ENCODE measurements at places on chromosomes 2 and 18.

GRCh38 chr18:37845498-37845897, 279.9 kb upstream of the CELF4 start:
- DNase-seq: no peak

GRCh38 chr2:7992612-7993602, 688.9 kb upstream of the ID2 start:
- no peak for DNase-seq

- DNase-seq: no peak
Observed at GRCh38 chr2:198731842-198732399, 725.8 kb downstream of the SATB2 start.

GRCh38 chr2:230902180-230902899, 22.7 kb downstream of the GPR55 start:
- peak; percentile 49 for DNase-seq

DNA sequence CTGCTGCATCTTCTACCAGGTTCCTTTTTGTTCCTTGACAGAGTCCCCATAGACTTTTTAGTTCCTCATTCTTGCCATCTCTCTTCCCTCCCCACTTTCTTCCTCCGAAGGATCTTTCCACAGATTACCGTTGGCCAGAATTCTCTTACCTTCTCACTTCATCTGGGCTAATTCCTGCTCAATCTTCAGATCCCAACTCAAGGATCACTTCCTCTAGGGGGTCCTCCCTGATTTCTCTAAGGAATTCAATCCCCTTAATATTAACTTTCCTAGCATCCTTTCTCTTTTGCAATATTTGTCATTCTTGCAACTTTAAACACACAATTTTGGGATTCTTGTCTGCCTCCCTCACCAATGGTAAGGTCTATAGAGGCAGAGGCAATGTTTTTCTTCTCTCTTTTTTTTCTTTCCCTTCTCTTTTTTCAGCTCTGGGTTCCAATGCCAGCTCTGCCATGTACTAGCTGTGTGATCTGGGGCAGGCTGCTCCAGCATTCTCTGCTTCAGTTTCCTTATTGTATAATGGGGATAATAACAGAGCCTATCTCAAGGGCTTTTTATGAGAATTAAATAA, 5.4 kb upstream of the KCNE4 start:
- DNase-seq: no peak

- DNase-seq: no peak
Observed at GRCh38 chr2:46960618-46961017, 45.0 kb upstream of the MCFD2 start.

GRCh38 chr2:100784681-100785080, 35.3 kb upstream of the NPAS2 start:
- no peak for DNase-seq

GRCh38 chr18:13653746-13654433, 72.5 kb downstream of the FAM210A start:
- DNase-seq: no peak

- no peak for DNase-seq
Observed at GRCh38 chr2:173407646-173408045, 53.0 kb downstream of the CDCA7 start.

DNA sequence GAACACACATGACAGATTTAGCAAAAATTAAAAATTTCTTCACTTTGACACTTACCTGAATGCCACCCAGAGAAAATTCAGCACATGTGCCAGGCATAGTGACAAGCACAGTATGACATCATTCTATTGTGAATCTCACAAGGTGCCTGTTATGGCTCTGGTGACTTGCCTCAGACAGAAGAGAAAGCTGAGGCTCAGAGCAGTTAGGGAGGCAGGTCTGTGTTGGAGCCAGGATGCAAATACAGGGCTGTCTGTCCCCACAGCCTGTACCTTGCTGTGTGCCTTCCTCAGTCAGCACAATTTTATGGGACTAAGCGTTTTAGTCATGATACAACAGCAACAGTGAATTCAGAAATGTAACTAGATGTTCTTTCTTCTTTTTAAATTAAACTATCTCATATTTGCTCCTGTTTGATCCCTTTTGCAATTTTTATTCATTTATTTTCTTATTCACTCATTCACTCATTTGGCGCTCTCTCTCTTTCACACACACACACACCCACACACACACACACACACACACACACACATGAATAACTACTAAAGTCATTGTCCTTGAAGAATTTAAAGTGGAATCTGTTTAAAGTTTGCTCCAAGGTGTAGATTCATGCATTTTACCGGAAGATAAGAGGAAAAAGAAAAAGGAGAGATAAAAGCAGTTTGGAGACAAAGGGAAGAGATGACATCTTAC, 37.9 kb upstream of the CTAGE1 start:
- no peak for DNase-seq

DNA sequence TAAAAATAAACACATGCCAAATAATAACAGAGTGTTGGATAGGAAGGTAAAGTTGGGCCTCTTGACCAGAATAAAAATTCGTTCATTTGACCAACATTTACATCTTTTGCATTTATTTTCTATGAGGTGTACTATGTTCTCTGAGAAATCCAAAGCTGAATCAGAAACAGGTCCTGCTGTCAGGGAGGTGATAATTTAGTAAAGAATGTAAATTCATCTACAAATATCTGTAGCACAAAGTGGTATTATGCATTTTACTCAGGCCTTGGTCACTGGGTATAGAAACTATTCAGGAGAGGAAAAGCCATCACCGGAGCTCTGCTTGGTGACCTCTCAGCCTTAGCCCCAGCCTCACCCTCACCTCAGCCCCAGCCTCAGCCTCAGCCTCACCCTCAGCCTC, 208.9 kb downstream of the SPP2 start:
- DNase-seq: no peak

DNA sequence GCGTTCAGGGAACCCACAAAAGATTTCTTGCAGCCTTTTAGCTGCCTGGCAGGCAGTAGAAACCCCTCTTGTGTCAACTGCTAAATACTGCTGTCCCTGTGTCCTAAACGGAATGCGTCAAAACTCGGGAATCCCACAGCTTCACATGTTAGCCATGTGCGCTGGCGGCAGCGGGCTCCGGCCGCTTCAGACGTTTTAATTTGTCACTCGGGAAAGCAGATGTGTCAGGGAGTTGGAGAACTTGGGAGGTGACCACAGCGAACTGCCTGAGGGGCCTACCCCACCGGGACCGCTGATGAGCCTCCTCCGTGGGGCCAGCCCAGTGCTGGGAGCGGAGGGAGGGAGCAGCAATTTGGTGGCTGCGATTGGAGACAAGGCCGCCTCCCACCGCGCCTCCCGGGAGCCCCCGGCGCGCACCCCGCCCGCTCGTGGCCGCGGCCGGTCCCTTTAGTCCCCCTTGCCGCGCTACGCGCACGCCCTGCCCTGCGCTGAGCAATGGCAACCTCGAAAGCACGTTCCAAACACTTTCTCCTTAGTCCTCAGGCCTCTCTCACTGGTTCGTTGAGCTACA, 146.1 kb upstream of the SATB2 start:
- no peak for DNase-seq

GRCh38 chr2:168037778-168038177, 209.6 kb downstream of the STK39 start:
- DNase-seq: no peak

- DNase-seq: no peak
Observed at GRCh38 chr2:75428646-75429443, 131.9 kb downstream of the EVA1A start.

DNA sequence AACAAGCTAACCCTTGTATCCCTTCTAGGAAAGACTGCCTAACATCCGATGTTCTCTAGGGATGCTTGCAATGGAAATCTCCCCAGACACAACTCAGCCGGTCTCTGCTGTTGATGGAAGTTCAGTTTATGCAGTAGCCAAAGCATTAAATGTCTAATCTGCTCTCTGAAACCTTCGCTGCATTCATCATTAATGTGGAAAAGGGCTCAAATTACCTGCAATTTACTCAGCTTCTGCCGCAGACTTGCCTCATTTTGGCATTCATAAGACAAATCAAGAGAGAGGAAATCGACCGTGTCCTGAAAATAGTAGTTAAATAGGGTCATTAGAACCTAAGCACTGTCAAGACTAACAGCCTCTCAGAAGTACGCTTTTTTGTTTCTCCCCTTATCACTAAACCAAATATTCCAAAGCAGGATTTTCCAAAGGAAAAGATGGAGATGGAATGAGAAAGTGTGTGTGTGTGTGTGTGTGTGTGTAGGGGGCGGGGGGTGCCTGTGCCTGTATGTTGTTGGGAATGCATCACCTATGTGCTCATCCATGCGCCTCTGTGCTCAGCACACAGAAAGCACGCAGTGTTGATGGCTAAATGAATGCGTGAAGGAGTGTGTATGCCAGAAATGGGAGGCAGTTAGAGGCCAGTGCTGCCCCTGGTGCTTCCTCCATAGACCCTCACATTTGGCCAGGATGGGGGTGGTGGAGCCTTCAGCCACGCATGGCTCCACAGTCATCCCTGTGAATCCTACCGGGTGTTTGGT, 7.4 kb downstream of the LCT start:
- no peak for DNase-seq

DNA sequence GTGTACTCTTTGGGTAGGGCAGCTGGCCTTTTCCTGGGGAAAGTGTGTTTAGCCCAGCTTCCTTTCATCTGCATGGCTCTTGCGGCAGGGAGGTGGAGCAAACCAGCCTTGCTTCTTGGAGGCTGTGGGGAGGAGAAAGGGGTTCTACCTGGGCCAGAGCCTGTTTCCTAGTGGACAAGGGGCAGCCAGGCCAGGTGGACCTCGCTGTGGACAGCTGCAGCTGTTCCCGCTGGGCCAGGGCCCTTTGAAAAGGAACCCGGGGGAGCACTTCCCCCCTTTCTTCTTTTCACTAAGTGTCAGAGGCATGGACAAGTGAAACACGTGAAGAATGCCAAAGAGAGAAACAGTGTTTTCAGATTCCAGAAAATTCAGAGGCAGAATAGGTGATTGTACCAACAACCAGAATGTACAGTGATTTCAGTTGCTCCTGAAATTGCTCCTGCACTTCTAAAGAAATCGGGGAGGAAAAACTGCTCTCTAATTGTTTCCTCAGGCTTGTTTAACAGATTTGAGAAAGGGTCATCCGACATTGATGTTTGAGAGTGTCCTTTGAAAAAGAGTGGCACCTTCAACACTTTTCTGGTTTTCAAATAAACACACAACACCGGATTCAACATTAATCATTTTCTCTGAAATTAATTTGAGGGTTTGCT, 3.9 kb downstream of the GLI2 start:
- no peak for DNase-seq

GRCh38 chr2:100756704-100757103, 63.2 kb upstream of the NPAS2 start:
- no peak for DNase-seq

- DNase-seq: no peak
Observed at GRCh38 chr2:209208211-209208610, 215.6 kb upstream of the MAP2 start.

GRCh38 chr18:78639006-78639950, 340.3 kb upstream of the SALL3 start:
- no peak for DNase-seq

DNA sequence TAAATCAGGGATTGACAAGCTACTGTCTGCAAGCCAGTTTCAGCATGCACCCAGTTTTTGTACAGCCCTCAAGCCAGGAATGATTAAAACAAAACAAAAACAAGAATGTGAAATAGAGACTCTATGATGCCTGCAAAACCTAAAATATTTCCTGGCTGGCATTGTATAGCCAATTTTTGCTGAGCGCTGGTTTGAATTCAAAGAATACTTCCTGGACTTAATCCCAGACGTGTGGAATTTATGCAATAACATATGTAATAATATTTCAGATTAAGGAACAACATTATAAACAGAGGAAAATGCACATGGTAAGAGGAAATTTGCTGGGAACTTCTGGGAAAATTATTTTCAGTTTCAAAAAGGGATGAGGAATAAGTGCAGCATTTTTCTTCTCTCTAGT, 148.1 kb upstream of the RPRM start:
- no peak for DNase-seq

GRCh38 chr2:53777134-53777533, 9.5 kb downstream of the CHAC2 start:
- no peak for DNase-seq

- no peak for DNase-seq
Observed at GRCh38 chr2:44807201-44808025, 134.1 kb upstream of the SIX3 start.

DNA sequence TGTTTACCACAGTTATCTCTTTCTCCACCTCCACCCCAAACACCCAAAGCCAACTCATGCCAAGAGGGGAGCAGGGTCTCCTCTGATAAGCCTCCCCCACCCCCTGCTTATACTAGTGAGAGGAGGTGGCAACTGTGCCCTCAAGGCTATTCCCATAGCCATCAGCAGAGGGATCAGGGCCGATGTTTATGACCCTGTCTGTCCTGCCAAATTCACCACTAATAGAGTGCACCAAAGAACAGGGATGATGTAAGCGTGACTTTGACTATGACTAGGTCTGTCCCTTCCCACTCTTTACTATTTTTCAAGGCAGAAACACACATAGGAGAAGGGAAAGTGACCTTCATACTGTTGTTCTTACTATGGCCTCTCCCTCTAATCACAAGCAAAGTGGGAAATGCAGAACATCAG, 74.6 kb downstream of the CLHC1 start:
- DNase-seq: no peak
